ENCODE measurements at places on chromosomes 16 and 17. TPM values are rescaled to one million over a fixed set of nuclear protein-coding genes. Genes with fewer than 3 reads are reported as not detected.

- no peak for DNase-seq
These were observed 162.6 kb upstream of the XYLT1 start for GRCh38 chr16:17633181-17633951.

GRCh38 chr17:50056961-50057330, 1.0 kb downstream of the ITGA3 start:
- no peak for DNase-seq

DNA sequence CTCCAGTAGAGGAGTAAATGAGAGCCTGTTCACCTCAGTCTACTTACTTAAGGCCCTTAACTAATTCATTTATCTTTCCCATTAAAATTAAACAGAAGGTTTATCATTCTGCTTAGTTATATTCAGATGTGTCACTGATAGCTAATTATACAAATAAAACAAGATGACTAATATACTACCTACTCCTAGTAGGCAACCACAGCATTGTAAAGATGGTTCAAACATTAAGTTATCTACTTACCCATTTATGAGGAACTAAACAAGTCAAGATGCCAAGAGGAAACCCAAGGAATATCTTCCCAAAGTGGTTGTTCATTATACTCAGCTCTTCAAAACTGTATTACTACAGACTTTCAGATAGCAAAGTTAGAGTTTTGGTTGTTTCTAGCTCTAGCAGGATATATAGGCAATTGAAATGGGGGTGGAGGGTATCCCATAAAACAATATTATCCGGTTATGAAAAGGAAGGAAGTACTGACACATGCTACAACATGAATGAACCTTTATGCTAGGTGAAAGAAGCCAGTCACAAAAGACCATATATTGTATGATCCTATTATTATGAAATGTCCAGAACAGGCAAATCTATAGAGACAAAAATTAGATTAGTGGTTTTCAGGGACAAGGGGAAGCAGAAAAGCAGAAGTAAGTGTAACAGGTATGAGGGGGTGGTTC, 56.5 kb downstream of the SPAG9 start:
- DNase-seq: no peak

DNA sequence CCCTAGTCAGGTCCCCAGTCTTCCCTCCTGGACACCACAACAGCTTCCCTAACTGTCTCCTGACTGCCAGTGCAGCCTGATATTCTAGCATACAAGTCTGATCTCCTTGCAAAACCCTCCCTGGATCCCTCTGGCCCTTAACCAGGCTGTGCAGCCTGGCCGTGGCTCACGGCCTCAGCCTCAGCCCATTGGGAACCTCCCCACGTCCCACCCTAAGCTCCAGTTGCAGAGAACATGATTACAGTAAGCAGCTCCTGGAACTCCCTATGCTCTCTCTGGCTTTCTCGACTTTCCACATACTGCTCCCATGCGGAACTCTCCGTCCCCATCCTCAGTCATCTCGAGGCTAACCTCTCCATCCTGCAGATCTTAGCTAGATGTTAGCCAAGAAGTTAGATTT, 13.0 kb downstream of the ALOX12B start:
- peak; percentile 39 for DNase-seq

- DNase-seq: no peak
These were observed 118.5 kb upstream of the ZNF267 start for GRCh38 chr16:31754998-31755615.

GRCh38 chr17:76725580-76726230, 701 bp downstream of the JMJD6 start:
- peak; percentile 93 for DNase-seq

DNA sequence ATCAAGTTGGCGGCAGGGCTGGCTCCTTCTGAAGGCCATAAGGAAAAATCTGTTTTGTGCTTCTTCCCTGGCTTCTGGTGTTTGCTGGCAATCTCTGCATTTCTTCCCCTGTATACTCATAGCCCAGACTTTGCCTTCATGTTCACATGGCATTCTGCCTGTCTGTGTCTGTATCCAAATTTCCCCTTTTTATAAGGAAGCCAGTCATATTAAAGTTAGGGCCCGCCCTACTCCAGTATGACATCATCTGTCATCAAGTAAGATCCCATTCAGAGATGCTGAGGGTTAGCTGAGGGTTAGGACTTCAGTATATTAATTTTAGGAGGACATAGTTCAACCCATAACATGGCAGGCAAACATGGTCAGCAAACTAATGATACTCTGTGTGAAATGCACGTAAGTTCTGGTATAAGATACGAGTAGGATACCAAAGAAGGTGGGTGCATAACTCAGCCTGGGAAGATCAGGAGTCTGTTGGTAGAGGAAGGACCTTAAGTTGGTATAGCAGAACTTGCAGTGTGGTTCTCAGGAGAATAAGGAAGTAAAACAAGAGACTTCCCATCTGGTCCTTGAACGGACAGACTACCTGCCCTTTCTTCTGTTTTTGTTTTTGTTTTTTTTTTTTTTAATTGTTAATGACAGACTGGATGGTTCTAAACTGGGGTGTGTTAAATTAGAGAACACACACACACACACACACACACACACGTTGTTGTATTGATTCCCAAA, 13.9 kb downstream of the MAP2K6 start:
- no peak for DNase-seq

GRCh38 chr17:34306466-34306865, 12.8 kb upstream of the CCL8 start:
- DNase-seq: no peak

DNA sequence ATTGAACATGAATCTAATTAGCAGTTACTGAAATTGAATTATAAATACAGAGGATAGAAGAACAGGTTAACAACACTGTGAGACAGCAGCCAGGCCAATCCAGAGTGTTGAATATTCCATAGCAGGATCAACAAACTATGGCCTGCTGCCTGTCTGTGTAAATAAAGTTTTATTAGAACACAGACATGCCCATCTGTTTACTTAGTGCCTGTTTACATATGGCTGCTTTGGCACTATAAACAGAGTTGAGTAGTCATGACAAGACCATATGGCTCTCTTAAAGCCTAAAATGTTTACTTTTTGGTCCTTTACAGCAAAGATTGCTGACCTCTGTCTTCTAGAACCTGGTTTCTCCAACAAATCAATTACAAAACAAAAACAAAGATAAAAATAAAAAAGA, 115.4 kb upstream of the CDC42EP4 start:
- no peak for DNase-seq

- DNase-seq: no peak
These were observed 73.8 kb downstream of the SDR42E1 start for GRCh38 chr16:81937305-81938038.

- DNase-seq: no peak
These were observed 70.7 kb downstream of the TEX14 start for GRCh38 chr17:58621174-58621573.

DNA sequence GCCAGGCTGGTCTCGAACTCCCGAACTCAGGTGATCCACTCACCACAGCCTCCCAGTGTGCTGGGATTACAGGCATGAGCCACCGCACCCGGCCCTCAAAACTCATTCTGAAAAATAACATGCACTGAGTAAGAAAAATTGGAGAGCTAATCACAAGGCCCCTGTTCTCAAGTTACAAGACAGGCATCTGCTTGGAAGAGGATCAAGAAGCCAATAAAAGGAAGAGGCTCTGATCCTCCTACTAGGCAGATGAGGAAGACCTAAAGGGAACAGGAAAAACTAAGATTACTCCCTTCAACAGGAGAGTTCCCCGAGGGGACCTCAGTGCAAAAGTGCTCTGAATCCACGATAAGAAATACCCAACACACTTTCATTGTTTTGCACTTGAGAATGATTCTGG, 18.4 kb downstream of the BLMH start:
- DNase-seq: no peak

GRCh38 chr16:73506568-73507056, 458.7 kb upstream of the ZFHX3 start:
- no peak for DNase-seq

DNA sequence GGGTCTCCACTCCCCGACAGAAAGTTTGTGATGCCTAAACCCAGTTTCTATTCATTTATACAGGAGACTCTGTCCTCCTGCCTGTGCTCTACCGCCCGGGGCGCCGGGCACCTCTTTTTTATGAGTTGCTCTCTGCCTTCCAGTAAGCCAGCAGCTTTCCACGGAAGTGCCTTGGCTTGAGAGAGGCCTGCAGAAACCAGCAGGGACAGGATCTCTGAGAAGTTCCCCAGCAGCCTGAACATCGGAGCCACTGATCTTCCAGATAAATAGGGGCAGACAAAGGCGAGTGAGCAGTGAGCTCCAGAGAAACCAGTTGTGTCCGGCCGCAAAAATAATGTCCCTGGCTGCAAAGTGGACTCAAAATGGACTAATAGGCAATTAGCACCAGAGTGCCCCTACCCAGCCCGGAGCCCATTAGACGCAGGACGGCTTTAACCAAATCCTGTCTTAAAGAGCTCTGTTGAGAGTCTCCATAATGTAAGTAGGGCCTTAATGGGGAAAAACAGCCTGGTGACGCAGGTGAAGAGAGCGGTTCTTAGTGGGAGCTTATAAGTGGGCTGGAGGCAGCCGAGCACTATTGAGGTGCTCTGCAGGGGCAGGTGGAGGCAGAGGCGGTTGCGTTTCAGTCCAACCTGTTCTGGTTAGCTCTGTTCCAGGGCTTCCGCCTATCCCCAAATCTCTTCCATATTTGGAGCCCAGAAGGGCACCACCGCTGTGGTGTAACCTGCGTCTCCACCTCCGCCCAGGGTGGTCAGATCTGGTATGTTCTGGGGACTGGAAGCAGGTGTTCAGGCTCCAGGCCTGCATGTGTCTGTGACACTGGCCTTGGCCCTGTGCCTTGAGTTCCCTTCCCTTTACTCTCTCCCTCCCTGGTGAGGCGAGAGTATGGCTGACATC, 74.1 kb downstream of the NT5M start:
- DNase-seq: no peak

GRCh38 chr17:62109378-62109902, 44.4 kb upstream of the MED13 start:
- DNase-seq: no peak

GRCh38 chr17:36937001-36937958, at the start of gene LHX1:
TSS of gene LHX1 (plus strand) at chr17:36937475. CDS start at chr17:36938198, 723 bp downstream.
- DNase-seq: no peak

DNA sequence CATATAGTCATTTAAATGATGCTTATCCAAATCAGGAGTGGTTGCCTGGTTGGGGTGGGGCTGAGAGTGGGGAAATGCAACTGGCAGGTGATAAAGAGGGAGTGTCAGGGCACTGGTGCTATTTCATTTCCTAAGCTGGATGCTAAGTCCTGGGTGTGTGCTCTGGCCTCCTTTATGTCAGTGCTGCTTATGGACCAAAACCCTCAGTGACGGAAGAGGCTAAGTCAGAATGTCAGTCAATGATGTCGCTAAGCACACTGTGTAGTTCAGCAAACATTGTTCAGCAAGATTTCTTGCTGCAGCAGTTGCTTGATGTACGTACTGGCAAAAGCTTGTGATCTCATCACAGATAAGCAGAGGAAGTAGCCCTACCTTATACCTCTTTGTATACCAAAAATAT, 16.4 kb upstream of the FLCN start:
- no peak for DNase-seq

DNA sequence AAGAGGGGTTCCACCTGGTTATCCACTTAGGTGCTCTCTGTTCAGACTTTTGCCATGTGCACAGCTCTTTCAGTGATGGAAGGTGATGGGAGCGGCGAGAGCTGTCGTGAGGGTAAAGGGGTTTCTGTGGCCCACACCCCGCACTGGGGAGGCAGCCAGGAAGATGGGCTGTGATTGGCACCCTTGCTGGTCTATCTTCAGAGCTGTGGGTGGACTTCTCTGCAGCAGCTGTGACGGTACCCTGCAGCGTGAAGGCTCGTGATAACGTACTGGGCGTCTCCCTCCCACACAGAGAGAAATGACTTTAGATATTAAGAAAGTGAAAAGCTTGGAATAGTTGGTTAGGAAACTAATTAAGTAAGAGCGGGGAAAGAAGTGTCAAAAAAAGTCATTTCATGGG, 45.8 kb downstream of the MPRIP start:
- DNase-seq: peak; percentile 46

DNA sequence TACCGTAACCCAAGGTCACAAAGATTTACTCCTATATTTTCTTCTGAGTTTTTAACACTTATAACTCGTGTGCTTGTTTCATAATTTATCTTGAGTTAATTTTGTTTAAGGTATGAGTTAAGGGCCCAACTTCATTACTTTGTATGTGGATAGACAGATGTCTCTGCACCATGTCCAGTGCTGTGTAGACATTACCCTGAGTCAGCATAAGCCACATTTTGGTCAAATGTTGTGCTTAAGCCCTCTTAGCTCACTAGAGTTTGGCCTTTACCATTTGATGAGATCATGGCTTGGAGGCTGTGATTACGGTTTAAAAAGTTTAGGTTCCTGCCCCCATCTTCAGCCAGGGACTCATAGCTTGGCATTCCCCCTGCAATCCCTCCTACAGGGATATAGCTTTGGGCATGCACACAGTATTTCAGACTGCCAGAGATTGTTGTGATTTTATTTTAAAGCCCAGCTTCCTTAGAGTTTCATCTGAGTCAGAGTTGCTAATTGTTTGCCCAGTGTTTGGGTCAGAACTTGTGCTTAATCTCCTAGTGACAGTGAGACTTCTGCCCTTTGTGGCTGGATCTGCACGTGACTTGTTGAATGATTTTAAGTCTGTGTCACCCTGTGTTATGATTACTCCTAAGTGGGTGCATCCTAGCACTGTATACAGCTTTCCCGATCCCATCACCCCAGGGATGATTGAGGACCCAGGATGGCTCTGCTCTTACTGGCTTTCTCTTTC, 393.1 kb downstream of the CNTNAP4 start:
- DNase-seq: no peak

GRCh38 chr16:4788489-4788889, 344 bp upstream of the SEPTIN12 start:
- no peak for DNase-seq

GRCh38 chr17:64617125-64617780, 44.9 kb downstream of the SMURF2 start:
- DNase-seq: no peak

DNA sequence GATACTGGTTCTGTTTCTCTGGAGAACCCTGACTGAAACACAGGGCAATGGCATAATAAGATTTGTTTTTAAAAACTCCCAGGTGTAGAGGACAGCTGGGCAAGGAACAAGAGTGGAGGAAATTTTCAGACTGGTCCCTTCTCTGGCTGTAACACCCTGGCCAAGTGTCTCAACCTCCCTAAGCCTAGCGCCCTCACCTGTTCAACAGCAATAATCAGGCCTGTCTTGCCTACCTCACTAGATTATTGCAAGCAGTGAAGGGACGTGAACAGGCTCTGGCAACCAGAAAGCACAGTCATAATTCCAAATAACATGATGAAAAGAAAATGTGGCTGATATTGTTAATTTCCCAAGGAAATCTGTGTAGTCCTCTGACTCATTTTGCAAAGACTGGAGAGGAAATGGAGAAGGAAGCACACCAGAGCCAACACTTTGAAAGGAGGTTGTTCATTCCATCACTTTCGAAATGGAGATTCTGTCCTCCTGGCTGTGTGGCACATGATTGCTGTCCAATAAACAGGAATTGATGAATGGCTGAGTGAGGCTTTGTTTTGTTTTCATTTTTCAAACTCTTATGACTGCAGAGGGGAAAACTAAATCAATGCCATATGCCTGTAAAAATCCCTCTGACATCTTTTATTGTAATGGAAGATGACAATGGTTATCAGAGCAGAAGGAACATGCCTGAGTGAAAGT, 87.5 kb upstream of the HLF start:
- no peak for DNase-seq

TPSD1 gene
- not detected for total RNA-seq

KRT36 gene
- total RNA-seq: not detected

CACNG4 gene
- not detected for total RNA-seq

ZNF768 gene
- total RNA-seq: 22.3 TPM

MGAT5B gene
- 0.55 TPM for total RNA-seq

DDX28 gene
- 4.3 TPM for total RNA-seq

SGCA gene
- 92.7 TPM for total RNA-seq

SUPT6H gene
- 81.2 TPM for total RNA-seq

TRPV2 gene
- 33.4 TPM for total RNA-seq

SLFN12L gene
- total RNA-seq: 6.3 TPM

ITGAE gene
- 20.5 TPM for total RNA-seq

CARD14 gene
- 0.55 TPM for total RNA-seq

CLEC3A gene
- total RNA-seq: not detected

FBXW10B gene
- 1.7 TPM for total RNA-seq
